ENCODE measurements at places on chromosomes 5 and 9.

DNA sequence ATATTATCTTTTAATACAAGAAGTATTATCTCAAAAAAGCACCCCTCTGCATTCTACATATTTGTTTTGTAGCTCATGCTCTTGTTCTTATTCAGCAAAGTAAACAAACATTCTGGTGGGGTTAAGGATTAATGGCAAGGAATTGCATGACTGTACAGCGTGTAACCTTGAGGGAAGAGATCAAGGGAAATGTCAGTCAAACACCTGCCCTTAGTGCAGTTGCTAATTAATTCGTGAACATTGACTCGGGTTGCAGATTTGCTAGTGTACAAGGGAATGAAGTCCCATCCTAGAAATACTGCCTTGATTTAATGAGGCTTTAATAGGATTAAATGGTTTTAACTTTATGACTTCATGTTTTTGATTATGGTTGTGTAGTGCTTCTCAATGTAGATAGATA is 1758.1 kb downstream of the MAT2B start:
- DNase-seq = no peak

DNA sequence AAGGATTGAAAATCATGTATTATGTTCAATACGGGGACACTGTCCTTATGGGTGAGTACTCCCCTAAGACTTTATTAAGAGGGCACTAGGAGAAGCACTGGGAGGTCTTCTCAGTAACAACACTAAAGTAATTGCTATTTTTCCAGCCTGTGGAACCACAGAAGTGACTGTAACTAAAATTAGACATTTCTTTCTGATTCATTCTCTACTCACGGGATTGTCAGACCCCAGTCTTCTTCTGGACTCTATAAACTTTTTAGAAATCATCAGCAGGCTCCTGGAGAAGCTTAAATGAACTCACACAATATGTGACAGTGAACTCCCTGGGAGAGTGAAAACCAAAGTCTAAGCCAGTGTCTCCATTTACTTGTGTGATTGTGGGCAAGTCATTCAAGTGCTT is 14.5 kb downstream of the TLR4 start:
- DNase-seq = no peak

DNA sequence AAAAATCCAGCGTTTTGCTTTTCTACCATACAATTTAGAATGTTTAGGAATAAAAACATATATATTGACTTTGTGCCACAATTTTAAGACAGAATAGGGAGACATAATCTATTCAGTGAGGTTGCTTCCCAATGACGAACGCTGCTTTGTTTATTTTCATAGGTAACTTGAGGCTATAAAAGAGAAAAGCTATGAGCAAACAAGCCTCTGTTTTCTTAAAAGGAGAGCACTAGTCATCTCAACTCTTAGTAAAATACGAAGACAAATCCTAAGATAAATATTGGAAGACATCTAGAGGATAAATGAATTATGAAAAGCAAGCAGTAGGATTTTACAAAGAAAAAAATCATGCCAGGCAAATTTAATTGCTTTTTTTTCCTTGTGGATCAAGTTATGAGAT is 363.6 kb downstream of the ANXA1 start:
- no peak for DNase-seq

DNA sequence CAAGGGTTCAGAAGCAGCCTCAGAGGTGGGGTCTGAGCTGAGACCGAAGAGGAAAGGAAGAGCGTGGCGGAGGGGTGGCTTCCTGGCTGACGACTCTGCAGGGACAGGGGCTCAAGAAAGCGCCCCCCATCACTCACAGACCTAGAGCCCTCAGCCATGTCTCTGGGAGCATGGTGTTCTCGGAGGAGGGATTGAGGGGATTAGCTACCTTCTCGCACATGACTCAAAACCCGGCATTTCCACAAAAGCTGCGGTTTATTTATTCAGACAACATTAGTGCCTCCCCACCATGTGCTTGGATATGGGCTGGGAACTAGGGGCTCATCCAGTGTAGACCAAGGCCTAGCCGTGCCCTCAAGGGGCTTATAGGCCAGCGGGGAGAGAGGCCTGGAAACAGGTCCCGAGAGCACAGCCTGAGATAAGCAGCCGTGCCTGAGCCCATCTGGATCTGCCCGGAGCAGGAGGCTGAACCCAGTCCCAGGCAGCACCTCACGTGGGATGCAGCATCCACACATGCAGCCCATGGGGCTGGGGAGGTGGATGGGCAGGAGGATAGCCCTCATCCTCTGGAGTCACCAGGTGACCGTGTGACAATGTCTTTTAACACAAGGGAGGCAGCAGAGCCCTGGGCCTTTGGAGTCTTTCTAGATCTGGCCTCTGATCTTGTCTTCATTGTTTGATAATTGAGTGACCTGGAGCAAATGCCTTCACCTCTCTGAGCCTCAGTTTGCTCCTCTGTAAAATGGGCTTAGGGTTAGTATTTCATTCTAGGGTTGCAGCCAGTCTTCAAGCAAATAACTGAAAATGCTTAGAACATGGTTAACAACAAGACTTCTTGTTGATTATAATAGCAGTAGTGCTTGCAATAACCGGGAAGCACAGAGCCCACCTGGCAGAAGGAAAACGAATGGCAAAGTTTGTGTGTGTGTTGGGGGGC is 878 bp upstream of the HMCN2 start:
- DNase-seq = no peak

DNA sequence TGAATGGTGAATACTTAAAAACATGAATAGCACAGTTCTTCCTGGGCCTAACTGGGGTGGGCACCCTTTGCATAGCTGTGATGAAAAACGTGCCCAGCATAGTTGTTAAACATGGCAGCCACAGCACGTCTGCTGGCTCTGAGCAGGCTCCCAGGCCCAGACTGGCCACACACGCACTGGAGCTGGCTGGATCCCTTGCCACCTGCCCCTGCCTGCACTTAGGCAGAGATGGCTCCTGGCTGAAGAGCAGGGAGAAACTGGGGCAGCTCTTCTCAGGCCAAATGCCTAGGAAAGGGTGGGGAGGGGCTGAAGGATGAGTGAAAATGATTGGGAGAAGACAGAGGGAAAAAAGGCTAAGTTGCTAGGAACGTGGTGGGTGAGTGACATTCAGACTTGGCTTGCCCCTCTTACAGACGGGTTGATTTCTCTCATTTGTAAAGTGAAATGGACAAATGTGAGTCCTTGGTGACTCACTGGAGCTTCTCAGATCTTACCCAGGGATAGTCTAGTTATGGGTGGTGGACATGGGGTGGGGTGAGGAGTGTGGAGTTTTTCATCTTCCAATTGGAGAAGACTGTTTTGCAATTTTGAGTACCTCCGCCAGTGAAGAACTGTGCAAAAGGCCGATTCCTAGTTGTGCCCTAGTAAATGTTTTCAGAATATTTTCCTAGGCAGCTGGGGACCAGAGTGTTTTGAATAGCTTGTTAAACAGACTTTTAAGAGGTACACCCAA is 42.4 kb downstream of the TRIO start:
- no peak for DNase-seq

- no peak for DNase-seq
Observed at GRCh38 chr9:20303996-20304395, 318.3 kb downstream of the MLLT3 start.

- DNase-seq = no peak
Observed at GRCh38 chr5:36360307-36360706, 58.6 kb upstream of the RANBP3L start.

- DNase-seq = no peak
Observed at GRCh38 chr9:107929443-107929842, 439.9 kb upstream of the KLF4 start.

- DNase-seq = no peak
Observed at GRCh38 chr5:172807766-172808311, 26.2 kb upstream of the ERGIC1 start.

DNA sequence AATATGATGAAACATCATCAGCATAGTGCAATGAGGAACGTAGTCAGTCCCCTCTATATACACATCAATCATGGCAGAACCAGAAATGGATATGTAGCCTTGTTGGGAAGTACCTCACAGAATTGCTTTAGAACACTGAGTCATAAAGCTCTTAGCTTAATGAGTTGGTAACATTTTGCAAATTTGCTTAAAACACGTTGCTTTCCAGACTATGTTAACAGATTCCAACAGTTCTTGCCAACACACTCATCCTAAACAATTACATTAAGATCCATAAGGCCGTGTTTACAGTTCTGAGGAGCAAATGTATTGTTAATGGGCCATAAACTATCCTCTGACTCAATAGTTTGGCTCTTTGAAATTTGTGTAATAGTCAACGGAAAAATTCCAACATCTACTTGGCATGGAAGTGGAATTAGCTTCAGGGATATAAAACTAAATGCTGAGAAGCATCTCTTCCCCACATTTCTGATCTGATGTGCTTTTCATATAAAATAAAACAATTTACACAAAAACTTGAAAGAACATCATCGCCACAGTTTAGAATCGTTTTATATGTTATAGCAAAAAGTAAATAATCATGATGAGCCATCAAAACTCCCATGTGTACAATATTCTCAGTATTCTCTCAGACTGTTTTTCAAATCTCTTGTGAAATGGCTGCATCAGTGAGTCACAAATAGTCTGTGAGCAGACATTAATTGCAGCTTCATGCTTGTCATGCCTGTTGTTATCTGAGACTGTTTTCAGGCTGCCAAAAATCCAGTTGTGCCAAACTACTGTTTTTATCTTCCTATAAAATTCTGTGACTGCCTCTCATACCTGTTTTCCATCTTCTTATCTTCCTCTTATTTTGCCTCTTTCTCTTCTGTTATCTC is 291.9 kb downstream of the COX7C start:
- DNase-seq = peak; percentile 21

DNA sequence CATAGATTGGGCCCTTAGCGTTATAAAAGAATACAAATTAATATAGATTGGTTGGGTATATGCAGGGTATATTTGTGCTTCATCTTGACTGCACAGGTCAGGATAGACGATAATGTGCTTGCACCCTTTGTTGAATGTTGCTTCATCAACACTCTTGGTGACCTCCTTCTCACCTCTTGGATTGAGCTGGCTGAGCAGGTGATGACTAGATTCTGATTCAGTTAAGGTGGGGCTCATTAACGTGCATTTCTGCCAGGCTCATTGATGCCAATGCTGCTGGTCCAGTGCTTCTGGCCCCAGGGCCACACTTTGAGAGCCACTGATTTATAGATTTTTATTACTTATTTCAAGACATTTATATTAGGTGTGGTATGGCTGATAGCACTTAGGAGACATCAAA is 27.7 kb downstream of the PCSK5 start:
- no peak for DNase-seq

DNA sequence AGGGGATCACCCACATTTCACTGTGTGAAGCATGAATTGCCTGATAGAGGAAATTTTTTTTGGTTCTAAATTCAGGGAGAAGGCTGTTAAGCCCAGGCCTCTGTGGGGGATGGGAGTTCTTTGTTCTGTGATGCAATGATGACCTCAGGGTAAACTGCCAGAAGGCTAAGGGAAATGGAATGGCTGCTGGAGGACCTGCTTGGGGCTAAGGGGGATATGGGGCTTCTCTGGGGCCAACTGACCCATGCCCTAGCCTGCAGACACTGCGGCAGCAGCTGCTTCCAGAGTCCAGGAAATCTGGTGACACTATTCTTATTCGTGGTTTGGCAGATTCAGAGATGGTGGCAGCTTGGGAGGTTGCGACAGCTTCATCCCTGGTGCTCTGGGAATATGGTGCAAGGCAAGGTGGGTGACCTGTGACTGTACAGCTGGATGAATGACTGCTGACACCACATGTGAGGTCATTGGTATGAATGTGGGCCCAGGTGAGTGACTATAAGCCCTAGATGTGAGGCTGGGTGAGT is 30.3 kb downstream of the VCP start:
- DNase-seq = no peak

GRCh38 chr5:1834721-1835429 is 33.7 kb downstream of the NDUFS6 start:
- DNase-seq = no peak

DNA sequence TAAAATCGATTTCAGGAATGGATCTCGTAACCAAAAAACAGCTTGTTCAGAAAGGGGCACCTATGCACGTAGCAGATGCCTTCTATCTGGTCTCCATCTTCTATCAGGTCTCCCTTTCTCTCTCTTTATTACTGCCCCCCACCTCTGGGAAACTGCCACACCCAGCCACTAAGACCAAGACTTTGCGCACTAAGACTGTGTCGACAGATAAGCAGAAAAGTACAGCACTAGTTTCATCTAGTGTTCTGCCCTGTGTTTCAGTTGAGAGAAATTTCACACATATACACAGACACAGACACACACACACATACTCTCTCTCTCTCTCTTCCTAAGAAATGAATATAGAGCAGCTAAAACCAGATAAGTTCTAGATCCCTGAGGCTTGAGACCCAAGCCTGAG is 210.1 kb upstream of the MAP3K1 start:
- DNase-seq = no peak

GRCh38 chr9:88759364-88759763 is 224.4 kb downstream of the NXNL2 start:
- no peak for DNase-seq

- peak; percentile 85 for DNase-seq
Observed at GRCh38 chr5:2751592-2752021, at the start of gene IRX2. IRX2 (minus strand) TSS chr5:2751677; CDS start chr5:2751413, 264 bp downstream.

- no peak for DNase-seq
Observed at GRCh38 chr5:160628619-160628968, 206.9 kb downstream of the PTTG1 start.

- no peak for DNase-seq
Observed at GRCh38 chr5:177448244-177448950, 1.8 kb downstream of the PRR7 start.

DNA sequence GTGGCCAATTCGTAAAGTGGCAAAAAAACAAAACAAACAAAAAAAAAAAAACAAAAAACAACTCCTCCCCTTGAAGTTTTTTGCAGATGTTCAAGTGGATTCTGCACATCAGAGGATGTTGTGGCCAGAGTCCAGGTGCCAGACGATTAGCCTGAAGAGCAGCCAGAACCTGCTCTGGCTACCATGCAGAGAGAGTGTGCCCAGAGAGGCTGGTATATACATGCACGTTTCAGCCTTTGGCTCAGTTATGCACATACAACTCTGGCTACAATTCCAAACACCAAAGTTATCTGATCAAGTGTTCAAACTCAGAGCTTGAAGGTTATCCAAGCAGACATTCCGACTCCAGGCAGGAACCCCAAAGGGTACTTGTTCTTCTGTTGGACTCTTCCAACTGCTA is 34.7 kb downstream of the GGTA1 start:
- no peak for DNase-seq

DNA sequence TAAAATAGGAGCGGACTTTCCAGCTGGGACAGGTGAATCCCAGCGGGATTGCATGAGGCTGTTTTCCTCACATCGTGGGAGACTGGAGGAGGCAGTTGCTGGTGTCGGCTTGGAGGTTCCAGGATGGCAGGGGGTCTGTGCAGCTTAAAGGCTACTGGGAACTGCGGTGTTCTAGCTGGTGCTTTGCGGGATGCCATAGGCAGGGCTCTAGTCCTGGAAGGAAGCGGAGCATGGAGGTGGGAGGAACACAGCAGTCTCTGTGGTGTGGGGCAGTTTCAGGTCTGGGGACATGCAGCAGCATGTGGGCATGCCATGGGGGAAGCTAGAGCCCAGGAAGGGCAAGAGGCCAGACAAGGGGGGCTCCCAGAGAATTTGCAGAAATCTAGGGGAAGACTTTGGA is 141.5 kb downstream of the NSG2 start:
- no peak for DNase-seq
